ENCODE measurements at places on chromosomes 2 and 18. TPM values are rescaled to one million over a fixed set of nuclear protein-coding genes. Genes with fewer than 3 reads are reported as not detected.

SERPINB4 gene
- not detected for total RNA-seq

TNS1 gene
- 11.0 TPM for total RNA-seq

POTEJ gene
- total RNA-seq = not detected

MOGAT1 gene
- total RNA-seq = not detected

ORMDL1 gene
- 81.1 TPM for total RNA-seq
